ENCODE measurements at places on chromosomes 4 and X. TPM values are rescaled to one million over a fixed set of nuclear protein-coding genes. Genes with fewer than 3 reads are reported as not detected.

FAT1 gene
- 410 TPM for total RNA-seq

SULT1E1 gene
- total RNA-seq, result 354 TPM

CXCL11 gene
- total RNA-seq, result not detected

MAGEA8 gene
- not detected for total RNA-seq

HELT gene
- not detected for total RNA-seq
